ENCODE measurements at places on chromosomes 2 and 18. TPM values are rescaled to one million over a fixed set of nuclear protein-coding genes. Genes with fewer than 3 reads are reported as not detected.

Gene SIX3
- total RNA-seq: not detected

Gene GALR1
- 0.14 TPM for total RNA-seq

Gene CYRIA
- total RNA-seq: 8.4 TPM

Gene IL1RN
- 31.8 TPM for total RNA-seq

Gene FRZB
- 3.5 TPM for total RNA-seq

Gene KIF1A
- total RNA-seq: 3.1 TPM

Gene ASB18
- total RNA-seq: not detected

Gene KIAA2012
- total RNA-seq: not detected

Gene WNT6
- not detected for total RNA-seq

Gene LRRC30
- total RNA-seq: not detected

Gene ACTG2
- 679 TPM for total RNA-seq

Measured in transverse colon (tissue), 4 donors.